ENCODE measurements at places on chromosomes 13 and 19.

GRCh38 chr19:3968556-3969434 is 2.1 kb downstream of the DAPK3 start:
- DNase-seq = peak; percentile 98

- no peak for DNase-seq
Measured at GRCh38 chr13:41978007-41978406, 17.1 kb upstream of the VWA8 start.

- no peak for DNase-seq
Measured at GRCh38 chr19:30073152-30074000, 131.3 kb downstream of the URI1 start.

DNA sequence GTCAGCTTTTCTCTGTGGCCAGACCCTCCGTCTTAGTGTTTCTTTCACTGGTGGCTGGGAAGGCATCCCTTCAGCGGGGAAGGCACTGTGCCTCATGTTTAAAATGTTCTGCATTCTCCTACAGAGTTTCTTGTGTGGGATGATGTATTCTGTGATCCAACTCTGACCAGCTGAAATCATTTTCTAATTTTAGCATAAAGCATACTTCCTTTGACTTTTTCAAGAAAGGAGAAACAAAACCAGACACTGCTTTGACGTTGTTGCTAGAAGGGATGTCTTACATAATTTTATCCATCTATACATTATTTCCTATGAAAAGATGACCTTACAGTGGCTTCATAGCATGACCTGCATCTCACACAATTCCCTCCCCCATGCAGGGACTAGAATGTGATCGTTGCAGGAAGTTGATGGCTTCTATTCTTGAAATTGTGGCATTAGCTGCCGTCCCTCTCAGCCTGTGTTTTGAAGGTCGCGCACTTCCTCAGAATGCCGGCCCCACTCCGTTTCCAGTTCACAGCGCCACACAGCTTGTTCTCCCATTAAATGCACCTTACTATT is 38.6 kb upstream of the TEX29 start:
- DNase-seq = peak; percentile 9

- no peak for DNase-seq
Measured at GRCh38 chr13:109156181-109156935, 526.9 kb downstream of the MYO16 start.

- no peak for DNase-seq
Measured at GRCh38 chr19:19134687-19135158, 3.6 kb downstream of the TMEM161A start.

DNA sequence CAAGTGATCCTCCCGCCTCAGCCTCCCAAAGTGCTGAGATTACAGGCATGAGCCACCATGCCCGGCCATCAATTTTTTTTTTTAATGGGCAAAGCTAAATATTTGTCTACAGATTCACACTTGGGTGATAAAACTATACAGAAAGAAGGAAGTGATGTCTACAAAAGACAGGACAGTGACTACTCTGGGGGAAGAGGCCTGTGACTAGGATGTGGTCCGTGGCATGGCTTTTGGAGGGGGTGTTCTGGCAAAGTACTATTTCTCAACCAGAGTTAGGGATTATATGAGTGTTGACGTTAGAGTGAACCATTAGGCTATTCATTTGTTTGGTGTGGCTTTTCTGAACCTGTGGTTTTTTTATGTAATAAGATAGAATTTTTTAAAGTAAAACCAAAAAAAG is 42.7 kb downstream of the INSR start:
- DNase-seq = no peak

- no peak for DNase-seq
Measured at GRCh38 chr13:113076681-113077401, 28.8 kb upstream of the F7 start.

GRCh38 chr13:46804391-46804815 is 7.4 kb upstream of the ESD start:
- DNase-seq = peak; percentile 85

DNA sequence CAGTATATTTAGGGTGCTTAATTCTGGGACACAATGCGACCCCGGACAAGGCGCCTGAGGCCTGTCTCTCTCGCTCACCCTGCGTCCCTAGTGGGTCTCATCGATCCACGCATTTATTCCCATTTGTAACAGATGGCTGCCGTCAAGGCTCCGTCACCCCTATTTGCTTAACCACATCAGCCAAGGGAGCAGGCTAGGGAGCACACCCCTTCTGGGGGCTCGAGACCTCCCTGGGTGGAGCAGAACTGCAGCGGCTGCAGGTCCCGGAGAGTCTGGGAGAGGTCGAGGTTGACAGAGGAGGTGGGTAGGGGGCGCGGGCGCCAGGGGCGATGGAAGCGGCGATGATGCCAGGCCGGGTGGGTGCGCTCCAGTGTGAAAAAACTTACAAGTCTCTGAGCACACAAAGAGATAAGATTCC is 507 bp downstream of the ALG5 start:
- DNase-seq = no peak

DNA sequence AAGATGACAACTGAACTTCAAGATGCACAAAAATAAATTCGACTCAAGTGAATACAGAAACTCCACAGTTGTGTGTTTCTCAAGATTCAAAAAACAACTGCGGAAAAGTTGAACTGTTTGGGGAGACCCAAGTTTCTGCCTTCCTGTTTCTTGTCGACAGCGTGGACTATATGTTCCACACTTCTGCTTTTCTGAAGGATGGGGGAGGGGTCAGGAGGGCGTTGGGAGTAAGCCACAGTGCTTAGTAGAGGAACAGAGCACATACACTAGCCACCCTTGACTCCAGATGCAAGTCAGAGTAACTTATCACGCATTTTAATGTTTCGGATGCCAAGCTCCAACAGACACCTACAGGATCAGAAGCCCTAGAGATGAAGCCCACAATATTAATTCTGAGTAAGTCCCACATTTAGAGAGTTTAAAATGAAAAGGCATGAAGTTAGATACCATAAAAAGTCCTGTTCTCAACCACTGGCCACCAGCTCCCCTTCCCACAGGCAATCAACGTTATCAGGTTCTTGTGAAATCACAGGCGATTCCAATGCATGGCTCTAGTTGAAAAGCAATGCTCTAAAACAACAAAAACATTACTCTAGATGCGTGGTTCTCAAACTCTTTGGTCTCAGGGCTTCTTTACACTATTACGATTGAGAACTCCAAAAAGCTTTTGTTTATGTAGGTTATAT is 4.2 kb downstream of the TUBGCP3 start:
- DNase-seq = no peak

GRCh38 chr13:39379667-39380655 is 223.0 kb downstream of the LHFPL6 start:
- DNase-seq = no peak

GRCh38 chr19:11506967-11507366 is 1.3 kb upstream of the ZNF653 start:
- DNase-seq = no peak

DNA sequence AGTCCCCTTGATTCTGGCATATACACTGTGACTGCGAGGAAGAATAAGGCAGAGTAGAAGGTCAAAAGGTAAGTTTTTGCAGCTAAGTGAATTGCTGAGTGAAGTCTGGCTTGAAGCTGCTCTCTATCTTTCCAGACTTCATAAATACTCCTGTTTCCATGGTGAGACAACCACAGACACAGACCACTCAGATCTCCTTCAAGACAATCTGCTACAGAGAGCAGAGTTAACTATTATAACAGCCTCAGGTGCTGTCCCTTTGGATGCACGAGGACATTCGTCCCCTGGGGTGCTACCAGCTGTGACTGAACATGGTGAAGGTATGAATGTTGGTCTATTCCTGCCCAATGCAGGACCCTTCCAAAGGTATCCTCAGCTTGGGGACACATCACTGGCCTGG is 104.0 kb downstream of the MYCBP2 start:
- DNase-seq = no peak

- DNase-seq = peak; percentile 22
Measured at GRCh38 chr13:44969551-44970484, 19.5 kb downstream of the NUFIP1 start.

DNA sequence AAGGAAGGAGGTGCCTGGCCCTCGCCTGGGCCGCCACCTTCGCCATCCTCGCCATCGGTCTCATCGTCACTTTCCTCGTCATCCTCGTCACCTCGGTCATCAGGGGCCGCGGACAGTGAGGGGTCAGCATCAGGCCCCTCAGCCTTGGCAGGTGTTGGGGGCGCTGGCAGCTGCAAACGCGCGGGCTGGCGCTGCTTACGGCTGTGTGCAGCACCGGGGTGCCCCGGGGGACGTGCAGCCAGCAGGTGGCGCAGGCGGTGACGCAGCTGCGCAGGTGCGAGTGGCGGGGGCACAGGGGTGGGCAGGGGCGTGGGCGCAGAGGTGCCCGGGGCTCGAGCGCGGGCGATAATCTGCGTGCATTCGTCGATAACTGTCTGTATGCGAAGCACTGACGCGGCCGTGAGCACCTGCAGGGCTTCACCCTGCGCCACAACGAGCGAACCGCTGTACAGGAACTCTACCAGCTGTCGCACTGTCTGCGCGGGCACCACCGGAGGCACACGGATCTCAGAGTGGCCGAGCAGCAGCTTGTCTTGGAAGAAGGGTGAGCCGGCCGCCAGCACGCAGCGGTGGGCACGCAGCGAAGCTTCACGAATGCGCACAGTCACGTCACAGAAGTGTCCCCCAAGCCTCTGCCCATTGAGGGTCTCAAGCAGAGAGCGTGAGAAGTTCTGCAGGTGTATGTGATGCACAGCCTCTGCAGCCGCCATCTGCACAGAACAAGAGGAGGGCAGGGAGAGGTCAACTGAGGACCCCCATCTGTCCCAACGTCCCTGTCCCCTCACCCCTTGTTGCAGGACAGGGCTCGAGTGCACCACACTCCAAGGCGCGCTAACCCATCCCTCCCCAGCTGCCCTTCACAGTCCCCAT is 2.4 kb downstream of the ZBTB45 start:
- no peak for DNase-seq

DNA sequence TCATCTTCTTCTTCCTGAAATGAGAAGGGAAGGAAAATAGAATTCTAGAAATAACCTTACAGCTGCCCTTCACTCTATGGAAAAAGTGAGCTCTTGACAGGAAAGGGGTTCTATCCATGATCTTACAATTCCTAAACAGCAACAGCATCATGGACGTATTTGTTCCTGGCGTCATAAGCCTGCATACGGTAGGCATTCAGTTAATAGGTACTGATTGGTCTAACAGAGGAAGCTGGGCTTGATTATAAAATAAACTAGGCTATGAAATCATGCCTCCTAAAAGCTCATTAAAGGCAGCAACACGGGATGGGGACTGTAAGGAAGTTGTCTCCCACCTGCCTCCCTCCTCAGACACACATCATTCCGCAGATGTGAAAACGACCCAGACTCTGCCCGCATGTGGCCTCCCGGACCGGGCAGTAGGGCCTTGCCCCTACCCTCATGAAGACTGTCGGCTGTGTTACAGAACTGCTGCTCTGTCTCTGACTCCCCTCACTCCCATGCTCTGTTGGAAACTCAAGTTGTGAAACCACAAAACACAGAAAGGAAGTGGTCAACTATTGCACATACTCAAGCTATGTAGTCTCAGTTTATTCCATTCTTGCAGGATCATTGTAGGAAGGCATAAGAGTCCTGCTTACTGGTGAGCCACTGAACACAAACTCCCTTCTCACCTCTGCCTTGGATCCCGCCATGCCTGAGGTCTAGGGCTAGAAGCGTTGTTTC is 129.8 kb downstream of the DLEU7 start:
- peak; percentile 74 for DNase-seq

DNA sequence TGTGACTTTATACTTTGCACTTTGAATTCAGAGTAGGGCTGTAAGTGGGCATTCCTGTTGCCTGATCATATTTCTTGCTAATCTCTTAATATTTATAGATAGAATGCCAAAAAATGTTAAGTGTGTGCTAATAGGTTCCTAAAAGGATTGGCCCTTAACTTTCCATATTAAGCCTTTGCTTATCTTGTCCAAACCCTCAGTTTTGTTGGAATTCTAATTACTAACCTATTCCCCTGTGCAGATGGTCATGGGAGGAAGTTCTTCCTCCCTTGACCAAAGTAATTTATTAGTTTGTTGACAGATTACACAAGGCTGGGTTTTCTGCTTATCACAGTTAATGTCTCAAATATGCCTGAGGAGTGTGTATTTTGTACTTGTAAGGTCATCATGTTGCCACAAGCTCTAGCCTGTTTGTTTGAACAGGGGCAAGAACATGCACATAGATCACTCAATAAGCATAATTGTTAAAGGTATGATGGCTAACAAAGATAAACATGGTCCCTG is 541.1 kb upstream of the SPRY2 start:
- DNase-seq = no peak

GRCh38 chr13:92122186-92122853 is 723.9 kb downstream of the GPC5 start:
- no peak for DNase-seq

GRCh38 chr19:4557971-4558941 is 1.2 kb downstream of the SEMA6B start:
- no peak for DNase-seq

- no peak for DNase-seq
Measured at GRCh38 chr19:40717880-40718773, 1.2 kb downstream of the ITPKC start.

GRCh38 chr13:99661791-99662190 is 160.5 kb downstream of the TM9SF2 start:
- no peak for DNase-seq

DNA sequence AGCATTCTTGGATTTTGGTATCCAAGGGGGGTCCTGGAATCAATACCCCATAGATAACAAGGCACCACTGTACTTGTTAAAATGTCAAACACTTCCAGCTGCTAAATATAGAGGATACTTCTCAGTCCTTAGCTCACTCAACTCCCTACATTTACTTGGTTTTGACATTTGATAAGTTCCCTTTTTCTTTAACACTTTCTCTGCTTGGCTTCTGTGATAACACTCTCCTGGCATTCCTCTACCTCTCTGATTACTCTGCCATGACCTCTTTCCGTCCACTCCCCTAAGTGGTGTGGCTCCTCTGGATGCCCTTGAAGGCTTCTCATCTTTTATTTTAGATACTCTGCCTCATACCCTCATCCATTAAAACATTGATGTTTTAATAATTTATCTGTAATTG is 65.2 kb downstream of the MICU2 start:
- DNase-seq = no peak

DNA sequence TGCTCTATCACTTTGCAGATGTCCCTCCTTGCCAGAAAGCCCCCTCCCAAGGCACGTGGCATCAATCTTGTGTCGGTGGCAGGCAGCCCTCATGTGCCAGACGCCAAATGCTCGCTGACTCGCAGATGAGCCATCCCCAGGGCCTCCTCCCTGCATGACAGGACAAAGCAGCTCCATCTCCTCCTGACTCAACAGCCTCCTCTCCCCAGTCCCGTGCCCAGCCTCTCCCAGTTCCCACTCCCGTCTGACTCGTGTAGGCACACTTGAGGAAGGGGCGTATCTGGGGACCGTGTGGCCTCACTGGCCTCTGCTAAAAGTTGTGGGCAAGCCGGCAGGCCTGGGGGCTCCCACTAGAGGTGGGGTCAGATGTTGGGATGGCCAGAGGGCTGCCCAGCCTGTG is 133.6 kb downstream of the STK24 start:
- peak; percentile 58 for DNase-seq

Measured in GM04503 (cell line).